Hematopoietic multipotent progenitor cell (in vitro differentiated cells): ENCODE measurements at places on chromosomes 1 and 21.
A peak's percentile ranks its signal among the peaks of the same experiment; 100 is the strongest.

GRCh38 chr1:26190373-26190987 lies at the start of gene CATSPER4:
Gene CATSPER4, plus strand, starts transcription at chr1:26190602. Its CDS starts 26 bp downstream, at chr1:26190628.
- peak; percentile 51 for DNase-seq

DNA sequence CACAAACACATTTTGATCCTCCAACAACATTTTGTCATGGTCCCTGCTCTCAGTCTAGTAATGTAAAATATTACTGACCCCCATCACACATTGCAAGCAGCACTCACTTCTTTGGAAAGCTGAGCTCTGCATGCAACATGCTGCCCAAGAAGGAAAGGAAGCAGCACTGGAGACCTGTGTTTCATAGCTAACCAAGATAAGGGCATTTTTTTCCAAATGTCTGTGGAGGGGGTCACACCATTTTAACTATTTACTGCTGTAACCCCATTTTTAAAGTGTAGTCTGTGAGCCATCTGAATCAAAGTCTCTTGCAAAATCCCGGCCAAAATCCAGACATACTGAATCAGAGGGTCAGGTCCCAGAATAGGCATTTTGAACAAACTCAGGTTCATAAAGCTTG lies 4.5 kb upstream of the RASSF5 start:
- DNase-seq: no peak

- no peak for DNase-seq
These were observed 159.6 kb downstream of the NFIA start for GRCh38 chr1:61241973-61242381.

DNA sequence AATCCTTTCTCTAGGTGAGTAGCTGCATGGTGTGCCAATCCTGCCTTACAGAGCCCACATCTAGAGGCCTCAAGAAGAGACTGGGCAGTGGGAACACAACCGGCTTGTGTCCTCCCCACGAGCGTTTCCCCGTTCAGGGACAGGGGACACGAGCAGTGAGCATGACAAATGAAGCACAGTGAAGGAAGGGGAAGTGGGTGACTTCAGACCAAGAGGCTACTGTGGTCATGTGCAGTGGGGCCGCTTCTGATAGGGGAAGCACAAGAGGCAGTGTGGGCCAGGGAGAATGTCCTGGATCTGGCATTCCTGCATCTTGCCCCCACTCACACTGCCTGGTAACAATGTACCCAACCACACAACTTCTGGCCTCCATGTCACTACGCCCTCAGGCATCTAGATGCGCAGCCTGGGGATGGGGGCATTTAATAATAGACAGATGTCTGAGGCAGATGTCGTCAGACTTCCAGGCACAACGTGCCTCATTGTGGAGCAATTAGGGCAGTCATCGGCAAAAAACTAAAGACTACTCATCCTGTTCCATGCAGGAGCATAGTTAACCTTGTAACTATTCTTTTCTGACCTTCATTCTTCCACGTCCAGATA lies 155.6 kb upstream of the NBPF11 start:
- no peak for DNase-seq

DNA sequence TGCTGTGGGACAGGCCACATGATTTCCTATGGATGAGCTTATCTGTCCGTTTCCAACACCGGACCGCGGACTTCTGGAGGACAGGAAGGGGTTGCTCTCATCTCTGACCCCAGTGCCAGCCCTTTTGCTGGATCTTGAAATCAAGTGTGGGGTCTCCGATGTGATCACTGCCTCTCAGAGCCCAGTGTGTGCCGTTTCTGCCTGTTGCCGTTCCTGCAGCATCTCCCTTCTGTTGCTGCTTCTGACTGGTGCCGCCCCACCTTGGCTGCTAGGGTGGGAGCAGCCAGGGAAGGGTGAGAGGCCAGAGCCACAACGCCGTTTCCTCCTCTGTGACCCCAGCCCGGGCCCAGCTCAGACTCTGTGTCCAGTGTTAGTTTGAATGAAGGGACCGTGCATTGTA lies 67.3 kb upstream of the WNT4 start:
- no peak for DNase-seq

DNA sequence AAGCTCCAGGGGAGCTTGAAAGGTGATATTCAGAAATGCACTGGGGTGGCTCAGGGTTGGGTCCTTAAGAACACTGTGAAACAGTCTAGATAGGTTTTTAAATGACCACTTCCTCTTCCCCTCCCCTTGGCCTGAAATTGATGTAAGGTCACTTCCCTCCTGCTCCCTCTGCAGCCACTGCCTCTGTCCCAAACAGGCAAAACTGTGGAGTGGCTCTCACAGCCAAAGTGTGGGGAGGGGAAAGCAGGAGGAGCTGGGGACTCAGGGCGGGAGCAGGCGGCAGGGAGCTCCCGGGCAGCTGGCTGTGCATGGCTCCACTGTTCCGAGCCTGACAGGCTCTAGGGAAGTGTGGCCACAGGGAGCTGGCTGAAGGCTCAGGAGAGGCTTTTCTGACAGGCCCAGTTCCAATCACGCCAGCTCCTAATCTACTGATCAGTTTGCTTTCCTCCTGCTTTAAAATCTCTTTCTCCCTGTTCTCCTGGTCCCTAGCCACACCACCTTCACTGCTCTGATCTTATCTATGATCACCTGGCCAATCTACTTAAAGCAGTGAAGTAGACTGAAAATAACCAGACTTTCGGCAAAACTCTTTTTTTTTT lies 5.1 kb upstream of the CSRP1 start:
- DNase-seq: no peak

- DNase-seq: no peak
These were observed 31.6 kb downstream of the TMCC2 start for GRCh38 chr1:205259324-205259832.

- no peak for DNase-seq
These were observed 99.4 kb downstream of the ADSS2 start for GRCh38 chr1:244352156-244352830.

- no peak for DNase-seq
These were observed 492.8 kb downstream of the CAMTA1 start for GRCh38 chr1:7278045-7278444.

GRCh38 chr1:6819246-6820040 lies 34.2 kb downstream of the CAMTA1 start:
- DNase-seq: no peak

DNA sequence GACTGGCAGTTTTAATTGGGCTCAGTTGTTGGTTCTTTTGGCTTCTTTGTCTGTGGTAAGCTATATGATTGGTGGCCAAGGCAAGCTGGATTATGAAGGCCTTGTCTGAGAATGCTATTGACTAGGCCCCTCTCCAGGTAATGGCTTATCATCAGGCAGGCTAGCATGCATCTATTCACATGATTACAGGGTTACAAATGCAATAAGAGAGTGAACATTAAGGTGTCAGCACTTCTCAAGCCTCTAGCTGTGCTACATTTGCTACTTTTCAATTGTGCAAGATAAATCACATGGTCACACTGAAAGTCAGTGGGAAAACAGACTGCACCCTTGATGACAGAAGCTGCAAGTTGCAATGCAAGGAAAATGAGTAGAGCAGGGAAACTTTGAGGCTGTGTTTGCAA lies 550.9 kb upstream of the TMPRSS15 start:
- no peak for DNase-seq

DNA sequence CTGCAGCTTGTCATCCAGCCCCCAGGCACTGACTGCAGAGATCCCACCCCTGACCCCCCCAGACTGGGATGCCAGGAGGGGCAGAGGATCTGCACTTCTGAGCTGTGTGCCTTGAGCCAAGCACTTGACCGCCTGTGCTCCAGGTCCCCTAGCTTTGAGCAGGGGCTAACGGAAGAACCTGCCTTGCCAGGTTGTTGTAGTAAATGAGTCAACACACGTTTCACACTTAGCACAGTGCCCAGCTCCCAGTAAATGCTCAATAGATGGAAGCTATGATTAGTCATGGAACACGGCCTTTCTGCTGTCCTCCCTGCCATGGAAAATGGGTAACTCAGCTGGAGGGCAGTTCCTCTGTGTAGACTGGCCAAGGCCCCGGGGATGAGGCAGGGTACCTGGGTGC lies 24.1 kb downstream of the IFFO2 start:
- DNase-seq: no peak

DNA sequence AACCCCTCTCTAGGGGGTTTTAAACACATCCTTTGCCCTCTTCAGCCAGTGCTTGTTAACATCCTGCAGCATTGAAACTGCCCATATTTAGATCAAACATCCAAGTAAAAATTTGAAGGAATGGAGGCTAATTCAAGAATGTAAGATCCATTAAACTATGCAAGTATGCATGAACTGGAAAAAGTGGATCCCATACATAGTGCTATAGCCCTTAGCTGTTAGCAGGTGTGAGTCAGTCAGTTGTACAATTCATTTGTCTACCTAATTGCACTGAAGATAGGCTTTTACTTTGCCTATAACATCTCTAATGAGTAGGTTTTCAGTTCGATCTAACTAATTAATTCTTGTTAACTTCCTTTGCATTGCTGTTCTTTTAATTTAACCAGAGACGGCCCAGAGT lies 270.9 kb downstream of the LMO4 start:
- DNase-seq: no peak

- no peak for DNase-seq
These were observed 2.5 kb upstream of the ELAVL4 start for GRCh38 chr1:50106095-50106761.

DNA sequence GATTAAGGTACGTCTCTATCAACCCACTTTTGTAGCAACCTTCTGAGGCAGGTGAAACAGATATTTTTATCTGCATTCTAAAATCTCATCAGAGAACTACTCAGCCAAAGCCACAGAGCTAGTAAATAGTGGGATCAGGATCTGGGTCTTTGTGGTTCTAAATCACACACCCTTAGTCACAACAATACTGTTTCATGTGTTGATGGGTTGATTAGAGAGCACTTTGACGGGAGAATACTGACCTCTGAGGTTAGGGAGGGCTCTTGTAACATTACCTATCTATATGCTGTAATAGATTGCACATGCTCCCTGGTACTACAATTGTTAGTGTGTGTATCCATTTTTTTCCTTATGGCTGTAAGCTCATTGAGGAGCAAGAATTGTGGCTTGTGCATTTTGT lies 45.5 kb upstream of the CCDC190 start:
- DNase-seq: no peak

- DNase-seq: no peak
These were observed 15.7 kb upstream of the CTTNBP2NL start for GRCh38 chr1:112380356-112380755.

- no peak for DNase-seq
These were observed 2.5 kb upstream of the TMEM9 start for GRCh38 chr1:201156819-201157218.

DNA sequence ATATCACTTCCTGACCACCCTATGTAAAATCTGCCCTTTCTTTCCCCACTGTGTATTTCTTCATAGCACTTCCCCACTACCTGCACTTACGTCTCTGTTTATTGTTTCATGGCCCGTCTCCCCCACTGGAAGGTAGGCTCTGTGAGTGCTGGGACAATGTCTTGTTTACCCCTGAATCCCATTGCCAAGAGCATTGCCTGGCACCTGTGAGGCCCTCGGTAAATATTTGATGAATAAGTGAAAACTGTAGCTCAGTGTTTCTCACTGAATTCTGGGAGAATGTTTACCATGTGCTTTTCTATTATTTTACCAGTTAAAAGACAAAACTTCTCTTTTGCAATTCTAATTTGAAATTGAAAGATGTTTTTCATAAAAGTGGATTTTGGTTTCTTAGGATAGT lies 11.8 kb downstream of the NFASC start:
- no peak for DNase-seq

DNA sequence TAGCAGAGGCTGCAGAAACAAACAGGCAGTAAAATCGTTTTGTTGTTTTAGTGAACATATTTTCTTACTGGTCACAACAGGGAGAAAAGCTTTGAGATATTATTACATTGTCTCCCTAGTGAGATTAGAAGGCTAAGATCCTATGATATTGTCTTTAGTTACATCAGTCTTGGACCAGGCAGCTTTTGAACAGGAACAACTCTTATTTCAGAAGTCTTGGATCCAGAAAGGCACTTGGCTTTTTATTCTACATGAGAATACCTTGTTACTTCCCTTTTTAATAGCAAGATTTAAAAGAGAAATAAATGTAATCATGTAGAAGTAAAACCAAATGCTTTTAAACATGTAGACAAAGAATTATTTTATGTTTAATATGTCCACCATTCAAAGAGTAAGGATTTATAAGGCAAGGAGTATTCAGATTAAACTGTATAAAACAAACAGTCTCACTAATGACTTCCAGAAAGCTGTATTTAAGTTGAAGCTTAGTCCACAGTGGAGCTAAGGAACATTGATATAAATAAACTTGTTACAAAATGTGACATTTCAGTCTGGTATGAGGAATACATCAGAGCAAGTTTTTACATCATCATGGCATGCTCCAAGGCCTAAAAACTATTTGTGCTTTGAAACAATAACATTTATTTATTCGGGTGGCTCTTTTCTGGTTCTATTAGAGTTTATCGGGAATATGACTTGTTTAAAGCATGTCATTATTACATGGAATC lies 72.2 kb downstream of the PHTF1 start:
- no peak for DNase-seq

DNA sequence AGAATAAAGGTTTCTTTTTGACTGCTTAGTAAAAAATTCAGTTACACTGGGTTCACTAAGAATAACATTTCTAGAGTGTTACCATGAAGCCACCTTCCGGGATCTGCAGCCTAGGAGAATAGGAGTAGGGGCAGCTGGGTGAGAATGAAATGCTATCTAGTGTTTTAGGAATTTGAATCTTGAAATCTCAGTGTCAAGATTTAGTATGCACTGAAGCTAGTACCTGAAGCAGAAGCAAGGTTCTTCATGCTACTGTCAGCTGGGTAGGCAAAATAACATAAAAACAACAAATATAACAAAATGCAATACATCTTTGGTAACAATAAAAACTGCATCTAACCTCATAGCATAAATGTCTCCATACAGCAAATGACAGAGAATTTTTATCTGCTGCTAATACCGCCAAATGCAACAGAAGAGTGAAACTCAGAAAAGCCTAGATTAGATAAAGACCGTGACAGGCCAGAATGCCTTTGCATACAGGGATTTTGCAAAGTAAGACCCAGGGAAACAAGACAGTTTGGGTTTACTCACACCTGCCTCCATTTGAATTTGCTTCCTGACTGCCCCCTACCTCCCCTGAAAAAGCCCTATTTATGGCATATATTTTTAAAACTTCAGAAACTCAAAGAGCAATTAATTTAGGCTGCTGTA lies 58.2 kb downstream of the GADD45A start:
- no peak for DNase-seq

DNA sequence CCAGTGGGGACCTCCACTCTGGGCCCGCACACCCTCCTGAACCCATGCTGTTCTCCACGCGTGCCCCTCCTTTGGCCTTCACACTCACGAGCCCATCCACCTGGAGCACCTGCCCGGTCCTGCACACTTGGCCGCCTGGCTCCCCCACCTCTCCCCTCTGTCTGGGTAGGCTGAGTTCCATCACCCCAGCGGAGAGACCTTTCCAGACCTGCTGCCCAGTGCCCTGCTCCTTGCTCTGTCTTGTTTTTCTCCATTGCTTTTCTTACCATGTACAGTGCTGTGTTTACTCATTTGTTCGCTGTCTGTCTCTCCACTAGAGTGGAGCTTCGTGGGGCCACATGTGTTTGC lies 351.0 kb upstream of the VAMP3 start:
- DNase-seq: no peak
